ENCODE measurements at places on chromosomes 6 and 20.

GRCh38 chr6:137717074-137718073 is 149.7 kb upstream of the TNFAIP3 start:
- peak; percentile 40 for DNase-seq

DNA sequence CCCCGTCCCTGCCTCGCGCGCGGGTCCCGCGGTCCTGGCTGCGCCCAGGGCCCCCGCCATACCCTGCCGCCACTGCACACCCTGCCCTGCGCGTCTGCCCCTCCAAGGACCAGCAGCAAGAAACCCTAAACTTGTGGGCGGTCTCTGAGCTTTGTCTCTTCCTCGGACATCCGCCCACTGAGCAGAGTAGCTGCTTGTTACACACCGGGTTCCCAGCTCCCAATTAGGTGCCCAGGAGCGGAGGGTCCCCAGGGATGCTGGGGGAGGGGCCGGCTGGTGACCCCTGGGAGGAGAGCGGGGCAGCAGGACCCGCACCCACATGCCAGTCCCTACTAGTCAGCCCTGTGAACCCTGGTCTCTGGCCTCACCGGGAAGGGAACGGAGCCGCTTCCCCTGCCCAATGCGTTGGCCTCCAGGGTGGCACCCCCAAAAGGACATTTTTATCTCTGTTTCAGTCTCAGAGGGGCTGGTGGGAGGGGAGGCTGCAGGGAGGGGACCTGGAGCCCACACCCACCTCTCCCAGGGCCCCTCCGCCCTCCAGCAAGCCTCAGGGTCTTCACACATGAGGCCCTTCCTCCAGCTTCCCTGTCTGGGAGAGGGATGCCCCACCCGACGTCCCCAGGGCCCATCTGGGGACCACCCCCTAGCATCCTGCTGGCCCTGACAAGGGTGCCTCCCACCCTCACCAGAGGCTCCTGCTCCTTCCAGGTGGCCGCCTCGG is 10.5 kb downstream of the STMN3 start:
- DNase-seq: no peak

- no peak for DNase-seq
Observed at GRCh38 chr6:147207351-147207750, 3.1 kb downstream of the STXBP5 start.

DNA sequence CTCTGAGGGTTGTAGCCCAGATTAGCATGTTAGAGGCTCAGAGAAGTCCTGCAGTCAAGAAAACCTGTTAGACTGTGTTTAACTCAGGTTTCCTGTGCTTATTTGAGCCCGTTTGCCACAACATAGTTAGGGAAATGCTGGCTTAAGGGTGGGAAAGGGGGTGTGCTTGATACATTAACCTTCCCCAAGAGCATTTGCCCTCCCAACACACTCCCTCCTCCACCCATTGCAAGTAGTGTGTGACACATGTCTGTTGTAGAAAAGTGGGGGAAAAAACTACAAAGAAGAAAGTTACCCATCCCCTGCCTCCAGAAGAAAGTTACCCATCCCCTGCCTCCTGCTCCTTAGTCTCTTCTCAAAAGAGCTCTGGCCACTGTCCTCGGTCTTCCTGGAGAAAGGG is 36.8 kb upstream of the MRPS18A start:
- no peak for DNase-seq

- DNase-seq: no peak
Observed at GRCh38 chr6:34990971-34991560, 102.0 kb downstream of the ANKS1A start.

GRCh38 chr6:44034931-44035345 is 92.3 kb downstream of the MRPL14 start:
- no peak for DNase-seq

- no peak for DNase-seq
Observed at GRCh38 chr6:20433929-20434328, 32.2 kb downstream of the E2F3 start.

Measured in stimulated activated effector memory CD8-positive, alpha-beta T cell treated with anti-CD3 and anti-CD28 coated beads, Interleukin-12 subunit alpha, Interleukin-12 subunit beta, amount 100 ng/mL, for 72 hours (primary cell).